AG10803 (cell line): ENCODE measurements at places on chromosomes 4 and X.

- DNase-seq, result no peak
These were observed 66.8 kb upstream of the EGFL6 start for GRCh38 chrX:13502590-13502989.

GRCh38 chr4:87523307-87523706, 5.9 kb downstream of the SPARCL1 start:
- no peak for DNase-seq

DNA sequence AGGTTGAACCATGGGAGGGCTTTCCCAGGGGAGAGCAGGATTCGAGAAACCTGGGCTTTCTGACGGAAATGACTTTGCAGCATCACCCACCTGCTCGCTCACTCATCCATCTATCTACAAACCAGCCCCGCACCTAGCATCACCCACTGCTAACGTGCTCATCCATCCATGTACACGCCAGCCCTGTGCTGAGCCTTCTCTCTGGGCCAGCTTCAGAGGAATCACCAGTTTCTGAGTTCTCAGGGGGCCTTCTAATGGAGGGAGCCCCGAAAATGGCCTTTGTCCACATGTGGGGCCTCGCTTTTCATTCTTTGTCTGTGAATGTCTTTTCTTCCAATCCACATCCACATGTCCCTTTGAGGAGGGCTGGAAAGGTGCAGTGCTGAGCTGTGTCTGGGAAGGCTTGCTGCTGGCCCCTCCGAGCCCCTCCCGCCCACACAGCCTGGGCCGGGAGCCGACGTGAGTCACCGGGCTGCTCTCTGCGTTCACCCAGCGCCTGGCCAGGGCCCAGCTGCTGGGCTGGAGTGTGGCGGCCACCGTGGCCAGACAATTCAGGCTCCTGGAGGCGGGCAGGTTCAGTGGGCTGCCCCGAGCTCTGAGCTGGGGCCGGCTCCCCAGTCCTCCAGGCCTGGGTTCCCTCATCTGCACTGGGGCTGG, 14.7 kb downstream of the SORCS2 start:
- peak; percentile 86 for DNase-seq

- peak; percentile 52 for DNase-seq
These were observed 36.2 kb upstream of the ARHGEF6 start for GRCh38 chrX:136816975-136817374.

DNA sequence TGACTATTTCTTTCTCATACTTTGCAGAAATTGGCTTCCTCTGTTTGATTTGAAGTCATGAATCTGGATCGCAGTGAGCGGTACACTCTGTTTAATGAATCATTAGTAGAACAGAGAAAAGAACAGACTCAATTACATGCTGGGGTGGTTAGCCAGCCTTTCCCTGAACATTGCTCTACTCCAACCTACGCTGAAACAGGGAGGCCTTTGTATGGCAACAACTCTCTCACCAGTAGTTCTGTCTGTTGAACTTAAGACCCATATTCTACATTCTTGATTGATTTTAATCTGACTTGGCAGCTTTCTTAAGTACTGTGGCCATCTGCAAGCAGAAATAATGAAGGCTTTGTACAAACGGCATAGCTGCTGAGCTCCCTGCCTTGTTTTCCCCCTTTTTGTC, 19.0 kb upstream of the AP1S2 start:
- DNase-seq, result no peak
